ENCODE measurements at places on chromosomes 1 and 21. TPM values are rescaled to one million over a fixed set of nuclear protein-coding genes. Genes with fewer than 3 reads are reported as not detected.

- no peak for DNase-seq
Observed at GRCh38 chr1:187938092-187938491, 1109.3 kb downstream of the PLA2G4A start.

DNA sequence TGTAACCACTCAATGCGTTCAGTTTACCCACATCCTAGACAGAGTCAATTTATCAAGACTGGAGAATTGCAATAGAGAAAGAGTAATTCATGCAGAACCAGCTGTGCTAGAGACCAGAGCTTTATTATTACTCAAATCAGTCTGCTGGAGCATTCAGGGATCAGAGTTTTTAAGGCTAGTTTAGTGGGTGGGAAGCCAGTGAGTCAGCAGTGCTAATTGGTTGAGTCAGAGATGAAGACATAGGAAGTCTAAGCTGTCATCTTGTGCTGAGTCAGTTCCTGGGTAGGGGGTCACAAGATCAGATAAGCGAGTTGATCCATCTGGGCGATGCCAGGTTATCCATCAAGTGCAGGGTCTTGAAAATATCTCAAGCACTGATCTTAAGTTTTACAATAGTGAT, 499.6 kb downstream of the MRPL39 start:
- no peak for DNase-seq

Gene NECTIN4
- not detected for total RNA-seq

Gene CHI3L2
- total RNA-seq, result 1.8 TPM

Gene AKNAD1
- total RNA-seq, result not detected

GRCh38 chr1:64686828-64687724, 57.8 kb upstream of the RAVER2 start:
- DNase-seq, result no peak

GRCh38 chr1:53606651-53607051, 132.3 kb downstream of the GLIS1 start:
- no peak for DNase-seq

- DNase-seq, result no peak
Observed at GRCh38 chr1:93976291-93976690, 67.1 kb upstream of the GCLM start.

DNA sequence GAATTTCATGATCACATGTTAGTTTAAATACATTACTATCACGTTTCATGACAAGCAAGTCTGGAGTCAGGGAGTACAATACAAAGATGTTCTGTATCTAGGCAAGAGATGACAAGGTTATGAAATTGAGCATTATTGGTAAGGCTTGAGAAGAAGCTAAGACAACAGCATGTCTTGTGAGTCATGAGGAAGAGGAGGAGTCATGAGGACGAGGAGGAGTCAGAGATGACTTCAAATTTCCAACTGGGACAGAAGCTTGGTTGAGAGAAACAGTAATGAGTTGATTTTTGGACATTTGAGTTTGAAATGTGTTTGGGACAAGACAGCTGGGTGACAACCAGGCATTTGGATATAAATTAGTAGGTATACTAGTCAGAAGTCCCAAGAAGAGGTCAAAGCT, 4.3 kb upstream of the UBE2U start:
- DNase-seq, result no peak

Measured in activated T-cell treated with anti-CD3 and anti-CD28 coated beads, Interleukin-2, amount 50 U/mL, for 4 hours (primary cell).